ENCODE measurements at places on chromosomes 12 and 14. TPM values are rescaled to one million over a fixed set of nuclear protein-coding genes. Genes with fewer than 3 reads are reported as not detected.

- no peak for DNase-seq
Observed at GRCh38 chr12:131211340-131211938, 257.7 kb downstream of the ADGRD1 start.

CCDC175 gene
- total RNA-seq, result not detected

DNA sequence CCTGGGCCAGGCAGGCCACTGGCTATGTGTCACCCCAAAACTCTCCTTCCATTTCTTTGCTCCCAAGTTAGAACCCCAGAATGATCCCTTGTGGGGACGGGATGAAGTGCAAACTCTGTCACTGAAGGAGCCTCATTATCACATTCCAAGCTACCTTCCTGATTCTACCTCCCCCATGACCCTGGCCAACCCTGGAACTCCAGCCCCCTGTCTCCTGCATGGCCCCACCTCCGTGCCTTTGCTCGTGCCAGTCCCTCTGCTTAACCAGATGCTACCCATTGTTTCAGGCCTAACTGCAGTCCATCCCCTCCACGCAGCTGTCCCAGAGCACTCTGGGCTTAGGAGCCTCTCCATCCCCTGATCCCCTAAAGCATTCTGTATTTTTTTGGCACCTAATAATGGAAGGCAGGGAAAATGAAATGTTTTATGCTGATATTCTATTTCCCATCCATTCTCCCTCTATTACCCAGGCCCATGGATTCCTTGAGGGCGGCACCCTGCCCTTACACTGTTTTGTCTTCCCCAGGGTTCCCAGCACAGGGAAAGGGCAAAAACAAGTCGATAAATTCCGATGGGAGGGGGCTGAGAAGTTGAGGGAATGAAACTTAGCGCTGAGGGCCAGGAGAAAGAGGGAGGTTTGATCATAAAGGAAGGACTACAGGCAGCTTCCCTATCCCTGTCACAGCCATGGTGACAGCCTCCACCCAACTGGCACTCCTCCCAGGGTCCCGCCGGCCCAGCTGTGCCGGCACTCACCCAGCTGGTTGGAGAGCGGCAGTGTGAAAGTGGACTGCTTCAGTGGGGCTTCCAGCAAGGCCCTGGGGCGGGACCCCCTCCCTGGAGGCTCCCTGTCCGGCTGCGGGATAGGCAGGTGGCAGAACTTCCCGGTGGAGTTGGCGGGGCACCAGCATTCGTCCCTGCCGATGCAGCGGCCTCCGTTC, 58.1 kb downstream of the ISCA2 start:
- DNase-seq, result no peak

OR6C2 gene
- not detected for total RNA-seq

VRTN gene
- total RNA-seq, result not detected

HCAR1 gene
- total RNA-seq, result 0.15 TPM

KSR2 gene
- total RNA-seq, result 1.3 TPM

LPAR5 gene
- not detected for total RNA-seq

- DNase-seq, result no peak
Observed at GRCh38 chr12:67637718-67638117, 10.8 kb upstream of the DYRK2 start.
